ENCODE measurements at places on chromosomes 3 and 15. TPM values are rescaled to one million over a fixed set of nuclear protein-coding genes. Genes with fewer than 3 reads are reported as not detected.

DNA sequence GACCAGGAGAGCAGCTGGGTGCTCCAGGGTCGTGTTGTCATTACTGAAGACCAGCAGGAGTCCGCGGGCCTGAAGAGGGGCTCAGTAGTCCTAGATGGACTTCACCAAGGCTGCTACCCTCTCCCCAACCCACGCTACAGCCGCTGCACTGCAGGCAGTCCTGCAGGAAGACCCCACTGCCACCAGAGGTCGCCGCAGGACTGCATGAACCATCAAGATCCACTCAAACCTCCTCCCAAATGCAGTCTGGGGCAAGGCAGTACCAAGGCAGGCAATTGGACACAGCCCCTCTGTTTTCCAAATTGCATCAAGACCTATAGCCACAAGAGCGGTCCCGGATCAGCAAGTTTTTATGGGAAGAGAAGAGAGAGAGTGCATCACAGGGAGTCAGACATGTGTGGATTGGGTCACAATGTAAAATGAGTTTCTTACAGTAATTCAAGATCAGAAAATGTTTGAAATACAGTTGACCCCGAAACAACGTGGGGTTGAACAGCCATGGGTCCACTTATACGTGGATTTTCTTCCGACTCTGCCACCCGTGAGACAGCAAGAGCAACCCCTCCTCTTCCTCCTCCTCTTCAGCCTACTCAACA is 46.7 kb downstream of the DZIP1L start:
- DNase-seq: peak; percentile 83

DNA sequence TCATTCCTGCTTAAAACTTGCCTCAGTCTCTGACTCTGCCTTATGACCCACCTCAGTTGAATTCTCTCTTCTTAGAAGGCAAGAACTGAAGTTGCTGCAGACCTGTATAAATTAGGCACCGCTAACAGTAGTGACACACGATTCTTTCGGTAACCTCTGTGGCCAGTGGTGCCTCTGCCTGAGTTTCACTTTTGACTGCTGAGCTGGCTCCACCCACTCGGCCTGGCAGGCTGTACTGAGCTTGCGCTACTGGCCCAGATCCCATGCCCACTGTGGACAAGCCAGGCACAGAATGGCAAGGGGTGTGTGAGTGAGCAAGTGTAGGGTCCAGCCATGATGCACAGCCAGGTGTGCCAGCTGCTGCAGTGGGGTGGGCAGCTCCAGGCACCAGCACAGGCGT is 19.1 kb upstream of the EIF1B start:
- no peak for DNase-seq

DNA sequence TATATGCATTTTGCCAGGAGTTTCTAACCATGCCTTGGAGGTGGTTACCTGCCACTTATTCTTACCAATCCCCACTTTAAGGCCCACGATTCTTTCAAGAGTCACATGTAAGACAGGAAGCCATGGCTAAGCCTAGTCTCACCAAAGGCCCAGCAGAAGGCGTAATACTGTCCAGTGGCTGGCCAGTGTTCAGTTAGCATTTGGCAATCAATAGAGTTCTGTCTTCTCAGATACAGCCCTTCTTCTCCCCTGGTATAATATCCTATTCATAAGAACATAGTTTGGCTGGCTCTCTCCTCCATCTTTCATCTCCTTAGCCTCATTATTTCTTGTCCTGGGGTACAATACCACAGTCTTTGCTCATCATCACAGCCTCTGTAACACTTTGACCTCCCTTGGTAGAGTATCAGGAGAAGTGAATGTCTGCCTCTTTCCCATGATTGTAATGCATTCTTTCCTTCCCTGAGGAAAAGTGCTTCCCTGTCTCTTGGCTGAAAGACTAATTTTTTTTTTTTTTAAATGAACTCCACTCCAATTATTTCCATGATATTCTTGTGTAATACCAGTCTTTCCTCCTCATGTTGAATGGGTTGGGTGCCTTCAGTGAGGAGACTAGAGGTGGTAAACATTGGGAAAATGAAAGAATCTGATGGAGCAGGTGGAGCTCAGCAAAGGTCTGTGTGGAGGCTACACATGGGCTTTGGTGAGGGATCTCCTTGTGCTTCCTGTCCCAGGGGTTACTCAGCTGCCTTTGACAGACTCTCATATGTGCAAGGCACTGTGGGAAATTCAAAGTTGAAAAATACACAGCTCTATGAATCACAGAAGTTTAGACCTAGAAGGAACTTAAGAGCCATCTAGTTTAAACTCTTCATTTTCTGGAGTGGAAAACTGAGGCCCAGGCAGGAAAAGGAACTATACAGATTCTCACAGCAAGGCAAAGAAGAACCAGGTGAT is 218.2 kb downstream of the P3H2 start:
- DNase-seq: no peak

GRCh38 chr3:150385296-150386242 is 22.5 kb upstream of the TSC22D2 start:
- DNase-seq: no peak

GRCh38 chr3:99551520-99551919 is 86.9 kb upstream of the COL8A1 start:
- DNase-seq: no peak

- no peak for DNase-seq
These were observed 19.1 kb downstream of the ARIH1 start for GRCh38 chr15:72493220-72493619.

DNA sequence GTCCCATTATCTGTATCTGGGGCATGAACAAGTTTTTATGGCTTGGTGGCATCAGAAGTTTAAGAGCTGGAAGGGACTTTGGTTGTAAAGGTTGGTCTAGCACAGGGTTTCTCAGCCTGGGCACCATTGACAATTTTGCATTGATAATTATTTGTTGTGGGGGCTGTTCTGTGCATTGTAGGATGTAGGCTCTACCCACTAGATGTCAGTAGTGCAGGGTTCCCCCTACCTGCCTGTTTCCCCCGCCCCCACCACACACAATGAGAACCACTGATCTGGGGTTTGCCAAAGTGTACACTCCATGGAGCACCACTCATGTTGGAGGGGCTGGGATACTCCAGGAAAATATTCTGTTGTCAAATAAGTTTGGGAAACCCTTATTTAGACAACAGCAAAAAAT is 42.7 kb downstream of the PLCL2 start:
- no peak for DNase-seq

- DNase-seq: no peak
These were observed 27.6 kb downstream of the TBC1D2B start for GRCh38 chr15:78049691-78050440.

- DNase-seq: no peak
These were observed 427.0 kb upstream of the RARB start for GRCh38 chr3:25000971-25001591.

GRCh38 chr15:96359616-96360521 is 29.4 kb downstream of the NR2F2 start:
- DNase-seq: peak; percentile 48

- no peak for DNase-seq
These were observed 34.5 kb downstream of the KBTBD12 start for GRCh38 chr3:127949446-127950055.

- no peak for DNase-seq
These were observed 20.1 kb upstream of the ARPIN start for GRCh38 chr15:89932880-89933279.

- DNase-seq: no peak
These were observed 1.4 kb downstream of the C3orf22 start for GRCh38 chr3:126557415-126557745.

DNA sequence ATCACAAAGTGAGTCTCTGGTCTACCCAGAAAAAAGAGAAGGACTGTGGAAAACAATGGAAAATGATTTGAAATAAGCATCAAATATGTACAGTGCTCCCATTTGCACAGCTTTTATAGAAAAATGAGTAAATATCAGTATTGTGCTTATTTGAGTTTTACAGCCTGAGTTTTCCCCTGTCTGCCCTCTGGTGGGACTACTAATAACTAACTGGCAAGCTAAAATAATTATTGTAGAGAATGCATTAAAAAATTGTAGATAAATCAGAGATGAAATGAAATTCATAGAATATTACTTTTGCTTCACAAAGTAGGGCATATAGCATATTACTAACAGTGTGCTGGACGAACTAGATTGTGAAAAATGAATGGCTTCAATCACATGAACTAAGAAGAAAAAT is 287.1 kb downstream of the NAALADL2 start:
- DNase-seq: no peak

DNA sequence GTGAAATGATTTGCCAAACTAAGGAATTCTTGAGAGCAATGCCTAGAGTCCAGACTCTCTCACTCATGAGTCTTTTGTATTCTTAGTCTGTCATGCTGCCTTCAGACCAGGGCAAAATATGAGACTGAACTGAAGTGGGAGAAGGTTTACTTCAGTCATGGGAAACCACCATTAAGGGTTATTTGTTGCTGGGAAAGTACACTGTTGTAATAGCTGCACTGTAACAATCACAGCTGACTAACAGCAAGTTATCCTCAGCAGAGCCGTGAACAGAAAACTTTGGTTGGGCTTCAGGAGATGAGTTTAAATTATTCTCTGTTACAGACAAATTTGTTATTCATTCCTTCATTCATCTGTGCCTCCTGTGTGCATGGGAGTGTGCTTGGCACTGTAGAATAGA is 258.5 kb downstream of the ROBO2 start:
- DNase-seq: no peak

DNA sequence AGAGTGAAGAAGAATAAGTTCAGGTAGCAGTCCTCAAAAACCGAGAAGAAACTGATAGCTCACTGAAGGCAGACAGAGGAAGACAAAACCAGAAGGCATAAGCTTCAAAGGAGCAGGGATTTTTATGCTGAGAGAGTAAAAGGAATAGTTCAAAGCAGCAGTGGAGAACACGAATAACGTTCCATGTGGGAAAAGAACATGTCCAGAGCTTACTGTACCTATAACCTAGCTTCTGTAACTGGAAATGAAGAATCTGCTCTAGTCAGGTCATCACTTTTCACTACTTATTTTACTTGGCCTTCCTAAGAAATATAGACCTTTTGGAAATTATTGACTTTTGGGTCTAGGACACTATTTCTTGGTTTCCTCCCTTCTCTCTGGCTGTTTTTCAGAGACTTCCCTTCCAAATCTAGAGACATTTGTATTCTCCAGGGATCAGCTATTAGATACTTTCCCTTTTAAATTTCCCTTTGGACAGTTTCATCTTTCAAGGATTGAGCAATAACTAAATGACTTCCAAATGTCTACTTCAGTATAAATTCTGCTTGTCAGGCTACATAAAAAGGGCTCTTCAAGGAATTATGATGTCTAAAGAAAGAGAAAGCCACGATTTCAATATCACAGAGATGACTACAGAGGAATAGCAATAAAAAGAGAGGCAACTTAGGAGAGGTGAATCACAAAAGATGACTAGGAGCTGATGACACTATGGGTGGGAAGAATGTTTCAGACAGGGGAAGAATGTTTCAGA is 46.7 kb downstream of the UBE3A start:
- DNase-seq: peak; percentile 44

DNA sequence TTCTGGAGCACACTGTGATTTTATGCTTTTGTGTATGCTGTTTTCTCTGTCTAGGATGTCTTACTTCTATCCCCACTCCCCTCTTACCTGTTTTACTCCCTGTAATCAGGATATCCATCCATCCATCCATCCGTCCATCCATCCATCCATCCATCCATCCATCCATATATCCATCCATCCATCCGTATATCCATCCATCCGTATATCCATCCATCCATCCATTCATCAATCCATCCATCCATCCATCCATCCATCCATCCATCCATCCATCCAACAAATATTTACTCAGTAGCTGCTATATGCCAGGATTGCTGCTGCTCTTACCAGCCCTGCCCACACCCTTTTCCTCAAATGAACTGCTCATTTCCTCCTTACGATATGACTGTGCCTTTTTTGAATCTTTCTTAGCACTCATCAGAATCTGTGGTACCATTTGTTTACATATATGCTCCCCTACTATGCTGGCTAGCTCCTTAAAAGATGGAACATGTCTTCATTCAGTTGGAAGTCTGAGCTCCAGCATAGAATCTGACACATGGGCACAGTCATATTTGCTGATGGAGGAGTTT is 35.2 kb downstream of the USP13 start:
- no peak for DNase-seq

DNA sequence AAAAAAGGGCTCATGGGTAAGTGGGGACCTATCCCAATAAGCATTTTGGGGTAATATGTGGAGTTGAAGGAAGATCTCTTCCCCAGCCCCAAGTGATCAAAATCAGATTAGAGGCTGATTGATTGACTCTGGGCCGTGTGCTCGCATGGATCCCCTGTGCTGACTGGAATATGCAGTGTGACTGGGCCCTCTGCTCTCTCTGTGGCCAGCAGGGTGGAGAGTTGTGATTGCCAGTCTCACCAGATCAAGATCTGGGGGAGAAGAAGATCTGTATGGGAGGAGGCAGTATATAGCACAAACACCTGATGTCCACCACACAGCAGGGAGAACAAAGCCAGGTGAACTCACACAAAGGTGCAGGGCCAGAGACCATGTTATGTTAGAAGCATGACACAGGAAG is 8.8 kb downstream of the NUDT16 start:
- no peak for DNase-seq

GRCh38 chr3:153618176-153618575 is 456.1 kb downstream of the RAP2B start:
- no peak for DNase-seq

DNA sequence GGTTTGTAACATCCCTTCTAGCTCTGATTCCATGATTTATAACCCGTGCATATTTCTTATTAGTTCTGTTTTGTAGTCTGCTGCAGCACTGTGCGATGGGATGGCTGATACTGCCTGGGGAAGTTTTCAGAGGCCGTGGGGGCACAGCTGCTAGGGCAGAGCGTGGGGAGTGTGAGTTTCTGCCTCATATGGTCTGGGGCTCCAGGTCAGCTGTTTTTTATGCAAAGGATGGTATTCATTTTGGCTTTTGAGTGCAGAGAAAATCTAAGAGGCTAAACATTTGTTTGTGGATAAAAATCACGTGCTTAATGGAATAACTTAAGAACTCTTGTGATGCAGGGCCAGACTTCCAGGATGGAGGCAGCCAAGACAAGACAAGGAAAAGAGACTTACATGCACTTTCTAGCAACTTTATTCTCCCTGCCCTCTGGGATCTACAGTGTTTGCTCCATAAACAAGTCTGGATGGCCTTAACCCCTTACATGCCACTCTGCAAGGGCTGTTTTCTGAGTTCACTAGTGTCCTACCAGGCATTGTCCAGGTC is 45.5 kb upstream of the CFAP161 start:
- DNase-seq: no peak

TIMP4 gene
- not detected for polyA plus RNA-seq

PLSCR2 gene
- polyA plus RNA-seq: not detected

IMPG2 gene
- polyA plus RNA-seq: 0.12 TPM

PPP1R14D gene
- polyA plus RNA-seq: not detected

FOXL2 gene
- not detected for polyA plus RNA-seq

OR5K1 gene
- not detected for polyA plus RNA-seq

MESP2 gene
- polyA plus RNA-seq: 1.1 TPM

TMCO5A gene
- polyA plus RNA-seq: not detected
